ENCODE measurements at places on chromosomes 12 and 14.

DNA sequence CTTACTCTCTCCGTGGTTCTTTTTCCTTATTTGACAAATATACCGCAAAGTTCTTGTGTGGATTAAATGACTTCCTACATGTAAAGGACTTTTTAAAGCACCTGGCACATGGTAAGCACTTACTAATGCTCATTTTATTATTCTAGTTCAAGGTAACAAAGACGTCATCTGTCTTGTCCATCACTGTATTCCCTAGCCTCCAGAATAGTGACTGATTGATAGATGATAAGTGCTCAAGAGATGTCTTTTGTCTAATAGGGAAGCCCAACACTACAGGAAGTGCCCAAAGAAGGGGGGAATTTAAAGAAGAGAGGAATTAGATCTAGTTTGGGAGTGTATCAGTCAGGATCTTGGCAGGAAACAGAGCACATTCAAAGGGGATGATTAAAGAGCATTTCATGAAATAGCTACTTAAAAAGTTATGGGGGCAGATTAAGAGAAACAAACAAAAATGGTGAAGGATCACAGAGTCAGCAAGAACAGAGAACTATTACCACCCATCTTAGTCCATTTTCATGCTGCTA is 151.9 kb downstream of the GXYLT1 start:
- no peak for DNase-seq

GRCh38 chr14:48417715-48418500 is 742.5 kb upstream of the MDGA2 start:
- no peak for DNase-seq

- no peak for DNase-seq
These were observed 1505.5 kb upstream of the TMEM132C start for GRCh38 chr12:126761420-126761819.

DNA sequence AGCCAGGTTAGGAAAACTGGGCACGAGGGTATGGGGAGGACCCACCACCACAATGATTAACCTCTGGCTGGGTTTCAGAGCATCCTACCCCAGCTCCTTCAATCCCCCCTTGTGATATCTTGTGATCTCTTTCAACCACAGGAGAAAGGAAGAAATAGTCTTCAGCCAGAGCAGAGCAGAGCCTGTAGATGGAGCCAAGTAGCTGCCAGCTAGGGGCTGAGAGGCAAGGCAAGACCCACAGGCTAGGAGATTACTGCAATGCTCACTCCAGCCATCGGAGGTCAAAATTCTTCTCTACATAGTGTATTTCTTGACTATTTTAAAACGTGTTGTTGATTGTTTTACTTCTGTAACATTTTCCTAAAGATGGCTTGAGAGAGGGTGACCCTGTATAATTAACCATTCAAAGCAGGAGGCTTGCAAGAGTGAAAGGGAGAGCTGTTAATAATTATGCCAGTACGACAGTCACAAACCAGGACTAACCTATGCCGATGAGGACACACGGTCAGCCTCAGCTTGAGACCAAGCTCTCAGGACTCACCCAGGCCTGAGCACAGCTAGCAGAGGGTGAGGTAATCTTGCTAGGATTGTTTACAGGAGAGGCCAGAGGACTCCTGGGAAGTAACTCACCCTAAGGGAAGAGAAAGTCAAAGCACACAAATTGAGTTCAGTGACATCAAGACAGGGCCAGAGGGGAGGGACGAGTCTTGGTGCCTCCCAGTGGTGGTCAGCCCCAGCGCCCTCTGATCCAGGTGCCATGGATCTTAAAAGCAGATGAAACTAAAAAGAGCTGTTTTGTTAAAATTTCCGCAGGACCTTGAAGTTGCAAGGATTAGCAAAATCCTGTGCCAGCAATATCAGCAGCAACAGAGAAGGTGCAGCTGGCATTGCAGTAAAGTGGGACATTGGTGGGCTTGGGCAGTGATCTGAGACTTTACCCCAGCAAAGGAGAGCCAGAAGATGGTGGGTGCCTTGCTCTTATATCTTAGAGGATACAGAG is 29.8 kb upstream of the CDKN3 start:
- no peak for DNase-seq

GRCh38 chr12:127293507-127294310 is 973.3 kb upstream of the TMEM132C start:
- peak; percentile 19 for DNase-seq

- DNase-seq = no peak
These were observed 1.2 kb downstream of the KCNJ8 start for GRCh38 chr12:21773263-21773741.
